Dorsolateral prefrontal cortex (tissue), 122 donors: ENCODE measurements at places on chromosomes 6 and 20.
A peak's percentile ranks its signal among the peaks of the same experiment; 100 is the strongest.

GRCh38 chr6:108651340-108652227 lies 90.9 kb downstream of the FOXO3 start:
- no peak for DNase-seq

DNA sequence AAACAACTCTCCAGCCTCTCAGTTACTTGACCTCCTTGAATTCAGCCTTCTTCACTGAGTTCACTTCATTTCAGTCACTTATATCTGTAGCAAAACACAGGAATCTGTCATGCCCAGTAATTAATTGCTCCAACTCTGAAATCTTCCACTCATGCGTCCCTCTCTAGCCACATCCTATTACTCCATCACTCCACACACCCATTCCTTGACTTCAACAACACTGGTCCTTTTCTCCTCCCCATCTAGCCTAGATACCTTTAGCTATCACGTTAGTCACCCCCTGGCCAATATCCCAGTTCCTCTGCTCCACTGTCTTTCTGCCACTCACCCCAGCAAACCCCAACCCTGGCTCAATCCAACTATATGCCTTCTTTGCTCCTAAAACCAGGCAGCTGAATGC lies 7.7 kb downstream of the ZHX3 start:
- no peak for DNase-seq

DNA sequence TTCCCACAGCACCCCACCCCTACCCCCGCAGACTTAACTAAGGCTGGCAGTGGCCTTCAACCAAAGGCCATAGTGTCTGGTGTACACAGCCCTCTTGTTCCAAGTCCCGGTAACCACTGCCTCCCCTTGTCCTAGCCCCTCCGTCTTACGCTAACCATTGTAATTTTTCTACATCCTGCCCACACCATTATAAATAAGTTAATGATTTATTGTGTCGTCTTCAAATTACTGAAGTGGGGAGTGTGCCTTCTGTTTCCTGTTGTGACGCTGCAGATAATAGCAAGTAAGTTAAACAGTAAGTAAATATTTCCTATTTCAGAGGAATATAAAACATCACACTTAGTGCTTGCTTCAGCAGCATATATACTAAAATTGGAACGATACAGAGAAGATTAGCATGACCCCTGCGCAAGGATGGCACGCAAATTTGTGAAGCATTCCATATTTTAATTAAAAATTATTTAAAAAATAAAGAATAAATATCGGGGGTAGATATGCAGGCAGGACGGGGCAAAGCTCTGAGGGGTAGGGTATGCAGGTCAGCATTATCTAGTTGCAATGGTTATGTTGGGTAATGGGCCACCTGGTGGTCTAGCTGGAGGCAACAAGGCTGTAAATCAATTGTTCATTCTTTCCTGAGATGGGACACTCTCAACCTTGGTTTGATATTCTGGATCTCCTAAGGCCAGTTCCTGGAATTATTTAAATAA lies 15.1 kb downstream of the SRSF6 start:
- DNase-seq, result no peak

DNA sequence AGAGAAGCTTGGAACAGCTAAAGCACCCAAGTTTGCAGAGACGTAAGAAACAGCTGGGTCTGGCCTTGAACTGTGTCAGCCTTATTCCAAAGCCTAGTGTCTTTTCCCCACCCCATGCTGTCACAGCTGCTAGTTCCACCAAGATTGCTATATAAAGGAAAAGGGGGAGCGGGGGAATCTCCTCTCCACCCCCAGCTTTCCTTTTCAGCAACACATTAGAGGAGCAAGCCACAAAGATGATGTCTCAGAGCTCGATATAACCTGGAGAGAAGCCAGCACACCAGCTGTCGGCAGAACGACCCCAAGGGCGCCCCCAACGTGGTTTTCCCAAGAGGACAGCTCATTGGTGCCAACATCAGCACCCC lies 36.5 kb downstream of the ATP9A start:
- DNase-seq, result peak; percentile 43

- no peak for DNase-seq
Observed at GRCh38 chr6:154996016-154996590, 988 bp downstream of the TIAM2 start.

DNA sequence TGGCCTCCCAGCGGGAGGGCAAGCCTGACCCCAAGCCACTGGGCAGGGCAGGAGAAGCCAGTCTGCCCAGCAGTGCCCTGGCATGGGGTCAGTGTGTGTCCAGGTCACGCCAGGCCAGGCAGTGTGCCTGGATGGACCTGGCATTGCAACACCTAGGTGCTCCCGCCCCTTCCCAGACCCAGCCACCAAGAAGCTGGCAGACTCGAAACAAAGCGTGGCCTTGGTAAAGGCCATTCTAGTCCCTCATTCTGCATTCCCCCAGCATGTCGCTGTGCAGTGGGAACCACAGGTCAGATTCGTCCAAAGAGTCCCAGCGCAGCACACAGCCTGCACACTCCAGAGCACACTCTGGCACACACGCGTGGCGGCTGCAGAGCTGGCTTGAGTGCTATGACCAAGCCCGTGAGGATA lies 19.3 kb upstream of the APMAP start:
- DNase-seq, result peak; percentile 26

DNA sequence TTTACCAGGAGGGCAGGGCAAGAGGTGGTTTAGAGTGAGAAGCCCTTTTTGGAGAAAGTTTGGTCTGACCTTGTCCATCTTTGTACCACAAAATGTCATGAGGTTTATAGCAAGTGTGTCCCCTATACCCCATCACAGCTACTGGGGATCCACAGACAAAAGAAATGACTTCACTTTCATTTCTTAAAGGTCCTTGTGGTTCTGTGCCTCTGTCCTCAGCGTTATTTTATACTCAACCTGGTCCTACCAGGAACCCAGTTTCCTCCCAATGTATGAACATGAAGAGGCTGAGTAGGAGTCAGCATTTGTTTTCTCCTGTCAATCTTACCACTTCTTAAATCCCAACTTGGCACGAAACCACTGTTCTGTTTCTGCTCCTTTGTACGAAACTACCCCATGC lies 157.6 kb downstream of the NFATC2 start:
- no peak for DNase-seq

DNA sequence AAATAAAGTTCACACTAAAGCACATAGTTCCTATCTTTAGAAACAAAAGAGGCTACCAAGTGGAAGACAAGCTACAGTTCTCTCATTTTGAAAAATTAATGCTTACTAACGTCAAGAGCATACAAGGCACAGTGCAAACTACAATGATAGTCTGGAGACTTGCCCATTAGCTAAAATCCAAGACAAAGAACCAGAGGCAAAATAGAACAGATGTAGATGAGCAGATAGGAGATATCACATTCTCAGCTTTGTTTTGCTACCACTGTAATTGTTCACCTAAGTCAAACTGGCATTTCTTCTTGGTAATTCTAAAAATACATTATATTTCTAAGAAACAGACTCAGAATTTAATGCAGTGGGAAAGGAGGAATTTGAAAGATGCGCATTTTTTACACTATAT lies 5.2 kb downstream of the TMEM30A start:
- DNase-seq, result no peak

DNA sequence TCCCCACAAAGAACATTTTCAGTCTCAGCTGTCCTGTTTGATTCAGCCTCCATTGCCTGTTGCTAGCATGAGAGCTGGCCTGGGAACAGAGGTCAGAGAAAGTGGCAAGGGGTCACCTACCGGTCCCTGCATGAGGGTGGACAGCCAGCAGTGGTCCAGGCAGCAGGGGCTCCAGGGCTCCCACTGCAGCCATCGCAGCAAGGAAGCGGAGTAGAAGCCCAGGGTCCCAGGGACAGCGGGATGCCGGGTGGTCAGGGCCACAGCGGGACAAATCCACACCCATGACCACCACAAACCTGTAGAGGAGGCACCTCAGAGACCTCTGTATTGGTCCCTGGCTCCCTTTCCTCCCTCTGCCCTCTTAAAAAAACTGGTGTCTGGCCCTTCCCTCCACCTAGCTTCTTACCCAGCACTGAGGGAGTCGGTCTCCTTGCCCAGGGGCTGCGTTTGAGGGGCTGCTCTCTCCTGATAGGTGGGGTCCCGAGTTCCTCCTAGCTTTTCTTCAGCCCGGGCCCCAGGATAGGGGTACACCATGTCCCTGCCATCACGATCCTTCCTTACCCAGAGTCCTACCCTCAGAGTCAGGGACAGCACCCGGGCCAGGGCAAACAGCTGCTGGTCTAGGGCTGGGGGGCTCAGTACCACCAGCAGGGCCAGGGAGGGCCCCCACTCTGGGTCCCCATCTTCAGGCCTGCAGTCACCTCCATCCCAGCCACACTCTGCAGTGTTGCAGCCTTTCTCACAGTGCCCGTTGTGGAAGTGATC lies 8.4 kb upstream of the GPSM3 start:
- no peak for DNase-seq

GRCh38 chr20:62813588-62813987 lies 3.3 kb upstream of the COL9A3 start:
- no peak for DNase-seq

- peak; percentile 40 for DNase-seq
Observed at GRCh38 chr20:33812152-33812849, 1.2 kb downstream of the CHMP4B start.

GRCh38 chr20:573414-574296 lies 30.1 kb upstream of the CSNK2A1 start:
- DNase-seq, result no peak

GRCh38 chr6:51120016-51120415 lies 301.3 kb downstream of the TFAP2B start:
- no peak for DNase-seq

DNA sequence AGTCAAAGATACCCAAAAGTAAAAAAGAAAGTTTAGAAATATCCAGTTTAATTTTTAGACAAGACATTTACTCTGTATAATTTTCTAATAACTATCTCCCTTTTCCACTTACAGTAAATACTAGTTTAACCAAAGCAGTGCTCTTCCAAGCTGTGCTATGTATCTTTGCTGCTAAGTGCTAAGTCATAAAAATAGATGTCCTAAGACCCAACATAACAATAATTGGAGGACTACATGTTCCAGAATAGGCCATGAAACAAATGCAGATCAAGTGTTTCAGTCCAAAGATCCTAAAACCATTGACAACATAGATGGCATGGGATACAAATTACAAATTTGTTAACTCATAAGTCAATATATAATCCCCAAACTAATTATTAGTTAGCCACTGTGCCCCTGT lies 111.1 kb downstream of the FAM83B start:
- DNase-seq, result no peak

DNA sequence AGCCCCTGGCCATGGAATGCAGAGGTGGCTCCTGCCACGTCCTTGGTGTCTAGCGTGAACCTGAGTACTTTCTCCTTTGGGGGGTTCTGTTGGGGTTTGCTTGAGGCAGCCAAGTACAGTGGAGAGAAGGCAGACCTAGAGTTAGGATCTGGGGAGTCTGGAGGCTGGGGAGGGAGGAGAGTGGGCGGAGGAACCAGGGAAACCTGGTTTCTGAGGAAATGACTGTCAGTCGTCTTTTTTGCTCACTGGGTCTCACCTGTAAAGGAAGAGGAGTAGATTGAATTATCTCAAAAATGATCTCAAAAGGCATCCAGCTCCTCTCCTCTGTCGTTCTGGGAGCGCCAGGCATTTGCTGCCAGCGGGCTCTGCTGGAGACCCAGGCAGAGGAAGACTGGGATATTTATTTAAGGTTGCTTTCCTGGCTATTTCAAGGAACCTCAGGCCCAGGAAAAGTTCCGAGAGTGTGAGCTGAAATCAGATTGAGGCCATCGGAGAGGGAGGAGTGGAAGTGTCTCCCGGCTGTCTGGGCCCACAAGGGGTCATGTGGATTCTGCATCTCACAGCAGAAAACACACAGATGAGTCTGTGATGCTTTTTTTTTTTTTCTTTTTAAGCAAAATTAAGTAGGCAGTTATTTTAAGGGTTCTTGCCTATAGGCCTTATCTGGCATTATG lies 16.1 kb downstream of the EPB41L1 start:
- DNase-seq, result no peak

GRCh38 chr6:44255105-44255808 lies 2.1 kb downstream of the SLC35B2 start:
- DNase-seq, result no peak

DNA sequence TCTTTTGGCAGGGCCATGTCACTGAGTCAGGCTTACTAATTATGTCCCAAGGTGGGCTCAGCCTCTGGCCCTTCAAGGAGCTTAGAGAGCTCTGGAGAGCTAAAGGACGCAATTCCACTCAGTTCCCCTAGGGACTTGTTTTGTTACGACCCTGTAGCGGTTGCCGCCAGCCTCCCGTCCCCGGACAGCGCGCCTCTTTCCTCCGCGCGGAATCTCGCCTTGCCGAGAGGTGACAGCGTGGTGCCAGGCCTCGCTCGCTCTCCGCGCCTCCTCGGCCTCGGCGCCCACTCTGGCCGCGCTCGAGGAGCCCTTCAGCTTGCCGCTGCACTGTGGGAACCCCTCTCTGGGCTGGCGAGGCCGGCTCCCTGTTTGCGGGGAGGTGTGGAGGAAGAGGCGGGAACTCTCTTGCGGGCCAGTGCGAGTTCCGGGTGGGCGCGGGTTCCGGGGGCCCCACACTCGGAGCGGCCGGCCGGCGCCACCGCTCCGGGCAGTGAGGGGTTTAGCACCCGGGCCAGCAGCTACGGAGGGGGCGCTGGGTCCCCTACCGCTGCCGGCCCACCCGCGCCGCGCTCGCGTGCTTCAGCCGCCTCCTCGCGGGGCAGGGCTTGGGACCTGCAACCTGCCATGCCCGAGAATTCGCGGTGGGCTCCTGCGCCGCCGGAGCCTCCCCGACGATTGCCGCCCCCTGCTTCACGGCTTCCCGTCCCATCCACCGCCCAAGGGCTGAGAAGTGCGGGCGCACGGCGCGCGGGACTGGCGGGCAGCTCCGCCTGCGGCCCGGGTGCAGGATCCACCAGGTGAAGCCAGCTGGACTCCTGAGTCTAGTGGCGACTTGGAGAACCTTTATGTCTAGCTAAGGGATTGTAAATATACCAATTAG lies 9.9 kb upstream of the ZNF311 start:
- DNase-seq, result no peak

- no peak for DNase-seq
Observed at GRCh38 chr6:40077315-40077714, 143.1 kb upstream of the MOCS1 start.
